NAMALWA (cell line): ENCODE measurements at places on chromosomes 5 and 9.

DNA sequence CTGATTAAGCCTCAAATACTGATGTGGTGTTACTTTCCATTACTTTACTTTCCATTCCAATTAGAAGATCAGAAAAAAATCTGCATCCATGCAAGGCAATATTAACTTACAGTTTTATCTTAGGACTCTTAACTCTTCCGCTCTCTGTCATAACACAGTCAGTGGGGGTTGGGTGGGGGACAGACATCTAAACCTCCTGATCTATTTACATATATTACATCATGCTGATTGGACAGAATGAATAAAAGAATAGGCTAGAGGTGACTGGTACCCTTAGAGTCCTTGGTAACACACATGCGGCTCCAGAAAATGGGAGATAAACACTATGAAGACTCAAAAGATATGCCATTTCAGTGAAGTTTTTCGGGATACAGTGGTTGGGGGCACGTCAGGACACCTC is 27.6 kb downstream of the RAPGEF6 start:
- DNase-seq: no peak

DNA sequence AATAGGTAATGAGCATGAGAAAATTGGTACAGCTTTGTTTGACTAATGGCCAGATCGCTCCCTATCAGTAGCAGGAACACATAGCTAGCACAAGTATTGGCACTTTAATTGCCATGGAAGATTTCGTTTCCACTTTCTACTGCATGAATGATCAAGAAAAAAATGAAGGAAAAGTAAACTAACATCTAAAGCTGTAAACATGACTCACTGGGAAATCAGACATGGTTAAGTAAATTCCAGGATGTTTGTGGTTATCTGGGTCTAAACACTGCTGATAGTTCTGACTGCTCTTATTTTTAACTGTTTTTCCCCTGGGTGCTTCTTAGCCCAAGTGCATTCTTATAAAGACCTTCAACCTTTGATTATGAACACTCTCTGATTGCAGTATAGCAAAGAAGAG is 388.9 kb downstream of the NR2F1-AS1 start:
- no peak for DNase-seq

- DNase-seq: no peak
These were observed 1.8 kb downstream of the HSPB3 start for GRCh38 chr5:54457094-54457862.

GRCh38 chr5:4720831-4721230 is 419.3 kb upstream of the ADAMTS16 start:
- no peak for DNase-seq

DNA sequence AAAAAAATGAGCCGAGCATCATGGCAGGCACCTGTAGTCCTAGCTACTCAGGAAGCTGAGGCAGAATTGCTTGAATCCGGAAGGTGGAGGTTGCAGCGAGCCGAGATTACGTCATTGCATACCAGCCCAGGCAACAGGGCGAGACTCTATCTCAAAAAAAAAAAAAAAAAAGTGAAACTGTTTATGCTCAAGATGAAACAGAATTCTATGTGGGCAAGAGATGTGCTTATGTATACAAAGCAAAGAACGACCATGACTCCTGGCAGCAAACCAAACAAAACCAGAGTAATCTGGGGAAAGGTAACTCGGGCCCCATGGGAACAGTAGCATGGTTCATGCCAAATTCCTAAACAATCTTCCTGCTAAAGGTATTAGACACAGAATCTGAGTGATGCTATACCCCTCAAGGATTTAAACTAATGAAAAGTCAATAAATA is 32.6 kb upstream of the PLAC8L1 start:
- DNase-seq: no peak

- DNase-seq: no peak
These were observed 828 bp downstream of the ZSWIM6 start for GRCh38 chr5:61332851-61333320.

DNA sequence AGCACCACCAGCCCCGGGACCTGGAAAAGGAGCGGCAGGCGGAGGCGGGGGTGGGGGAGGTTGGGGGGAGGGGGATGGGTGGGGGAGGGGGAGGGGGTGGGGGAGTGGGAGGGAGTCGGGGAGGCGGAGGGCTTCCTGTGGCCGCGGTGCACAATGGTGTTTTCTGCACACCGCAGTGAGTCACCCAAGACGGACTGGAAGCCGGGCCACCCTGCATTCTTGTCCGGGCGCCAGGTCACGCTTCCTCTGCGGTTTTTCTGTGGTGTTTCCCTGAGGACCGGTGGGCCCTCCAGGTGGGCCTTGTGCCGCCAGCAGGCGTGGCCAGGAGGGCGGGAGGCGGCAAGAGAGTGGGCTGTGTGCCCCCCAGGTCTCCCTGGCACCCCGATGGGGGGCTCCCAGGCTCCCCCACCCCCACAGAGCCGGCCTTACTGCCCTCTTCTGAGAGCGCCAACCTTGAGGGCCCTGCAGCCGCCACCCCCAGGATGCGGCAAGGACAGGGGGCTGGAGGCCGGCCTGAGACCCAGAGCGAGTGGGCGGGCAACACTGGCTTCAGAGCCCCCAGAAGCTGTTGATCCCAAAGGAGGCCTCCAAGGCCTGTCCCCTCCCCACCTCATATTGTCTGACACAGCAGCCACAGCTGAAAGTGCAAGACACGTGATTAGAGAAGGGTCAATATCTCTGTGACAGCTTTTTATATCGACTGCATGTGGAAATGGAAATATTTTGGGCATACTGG is 11.1 kb downstream of the EXD3 start:
- peak; percentile 46 for DNase-seq

- DNase-seq: no peak
These were observed 14.4 kb downstream of the TSPAN17 start for GRCh38 chr5:176661676-176662075.

DNA sequence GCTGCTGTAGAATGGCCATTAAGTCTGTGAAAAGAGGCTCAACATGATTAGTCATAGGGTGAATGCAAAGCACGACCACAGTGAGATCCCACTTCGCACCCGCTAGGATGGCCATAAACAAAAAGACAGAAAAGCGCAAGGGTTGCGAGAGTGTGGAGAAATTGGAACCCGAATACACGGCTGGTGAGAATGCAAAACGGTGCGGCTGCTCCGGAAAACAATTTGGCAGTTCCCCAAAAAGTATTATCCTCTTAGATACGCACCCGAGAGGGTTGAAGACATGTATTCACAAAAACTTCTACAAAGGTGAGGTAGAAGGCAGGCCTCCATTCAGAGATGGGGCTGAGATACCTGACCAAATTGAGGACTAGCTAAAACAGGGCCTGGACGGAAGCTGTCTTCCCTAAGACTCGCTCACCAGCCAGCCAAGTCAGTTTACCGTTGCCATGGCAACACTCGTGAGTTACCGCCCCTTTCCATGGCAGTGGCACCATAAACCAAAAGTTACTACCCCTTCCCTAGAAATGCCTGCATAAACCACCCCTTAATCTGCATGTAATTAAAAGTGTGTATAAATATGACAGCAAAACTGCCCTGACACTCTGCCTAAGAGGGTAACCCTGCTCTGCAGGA is 726 bp upstream of the PSMB7 start:
- DNase-seq: peak; percentile 34

DNA sequence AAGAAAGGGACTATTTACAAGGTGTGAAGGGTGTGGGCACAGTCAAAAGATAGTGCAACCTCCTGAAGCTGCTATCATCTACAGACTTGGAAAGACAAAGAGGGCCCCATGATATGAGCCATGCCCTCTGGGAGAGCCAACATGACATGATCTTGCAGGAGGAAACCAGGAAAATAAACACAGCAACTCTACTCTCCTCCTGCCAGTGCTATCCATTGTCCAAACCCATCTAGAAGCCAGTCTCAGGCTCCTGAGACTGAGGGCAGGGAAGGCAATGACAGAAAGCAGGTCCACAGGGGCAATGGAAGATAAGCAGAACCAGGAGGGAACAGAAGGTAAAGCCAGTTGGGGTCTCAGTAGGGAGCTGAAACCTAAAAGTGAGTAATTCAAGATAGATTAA is 37.1 kb downstream of the PLPP1 start:
- no peak for DNase-seq

DNA sequence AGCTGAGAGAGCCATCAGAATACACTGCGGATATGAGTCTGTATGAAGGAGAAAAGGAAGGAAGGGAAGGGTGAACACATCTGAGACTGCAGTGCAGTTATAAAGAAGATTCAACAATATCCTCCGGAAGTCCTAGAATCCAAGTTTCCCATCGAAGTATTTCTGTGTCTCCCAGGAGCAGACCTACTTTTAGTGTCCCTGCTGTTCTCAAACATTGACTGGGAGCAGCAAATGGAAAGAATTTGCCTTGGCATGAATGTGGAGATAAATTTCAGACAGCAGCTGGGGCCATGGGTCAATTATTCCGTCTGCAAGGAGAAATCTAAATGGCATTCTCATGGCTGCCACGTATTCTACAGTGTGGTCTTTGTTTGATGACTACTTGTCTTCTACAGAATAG is 478.1 kb upstream of the SMC2 start:
- no peak for DNase-seq

DNA sequence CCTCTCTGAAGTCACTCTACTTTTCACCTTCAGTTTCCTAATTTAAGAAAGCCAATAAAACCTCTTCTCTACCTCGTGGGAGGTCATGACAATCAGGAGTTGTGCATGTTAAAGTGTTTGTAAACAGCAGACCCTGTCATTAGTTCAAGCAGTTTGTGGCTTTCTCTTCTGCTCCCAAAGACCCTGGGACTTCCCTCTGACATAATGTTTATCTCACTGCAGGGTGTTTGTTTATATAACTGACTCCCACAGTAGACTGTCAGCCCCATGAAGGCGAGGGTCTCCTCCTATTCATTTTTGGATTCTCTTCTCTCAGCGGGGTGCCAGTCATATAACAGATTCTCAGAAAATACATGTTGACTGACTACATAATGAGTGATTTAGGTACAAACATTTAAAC is 360.0 kb upstream of the ZNF462 start:
- DNase-seq: no peak

DNA sequence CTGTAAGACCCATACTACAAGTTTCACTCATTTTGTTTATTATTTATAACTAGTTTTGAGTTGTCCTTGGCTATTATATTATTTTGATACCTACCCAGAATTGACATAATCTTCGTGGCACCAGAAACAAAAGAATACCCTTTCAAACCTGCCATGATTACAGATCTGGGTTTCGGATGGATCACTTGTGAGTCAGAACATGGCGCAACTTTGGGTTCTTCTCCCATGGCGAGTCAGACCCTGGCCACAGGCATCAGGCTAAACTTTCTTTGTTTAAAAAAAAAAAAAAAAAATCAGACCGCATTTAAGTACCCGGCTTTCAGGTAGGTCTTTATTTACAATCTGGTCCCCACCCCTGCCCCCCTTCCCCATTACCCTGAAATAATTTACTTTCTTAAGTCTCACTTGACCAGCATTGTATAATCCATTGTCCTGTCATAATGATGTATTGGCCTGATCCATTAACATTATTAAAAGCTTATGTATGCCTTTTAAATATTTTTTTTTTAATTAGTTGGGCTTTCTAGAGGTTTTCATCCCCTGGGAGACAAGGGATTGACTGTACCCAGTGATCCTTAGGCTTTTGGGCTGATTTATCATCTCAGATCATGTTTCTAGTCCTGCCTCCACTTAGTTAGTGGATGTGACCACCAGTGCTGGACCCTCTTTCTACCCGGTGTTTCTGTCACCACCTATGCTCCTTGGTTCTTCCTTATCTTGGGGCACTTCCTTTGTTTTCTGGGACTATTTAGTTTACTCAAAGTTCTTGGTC is 43.9 kb downstream of the F2RL2 start:
- DNase-seq: no peak

DNA sequence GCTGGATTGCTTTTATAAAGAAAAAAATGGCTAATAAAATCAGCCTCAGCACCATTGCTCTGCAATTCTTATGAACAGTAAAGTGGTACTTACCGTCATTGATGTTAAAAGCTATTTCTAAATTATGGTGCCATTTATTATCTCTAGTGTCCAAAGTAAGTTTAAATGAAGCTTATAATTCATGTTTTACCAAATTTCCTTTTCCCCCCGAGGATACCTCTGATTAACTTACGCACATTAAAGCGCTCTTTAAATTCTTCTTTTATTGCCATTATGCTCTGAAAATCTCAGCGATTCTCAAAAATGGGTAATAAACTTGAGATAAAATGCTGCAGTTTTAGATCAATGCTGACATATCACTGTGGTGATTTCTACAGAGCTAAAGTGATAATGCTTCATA is 13.5 kb downstream of the TLX3 start:
- no peak for DNase-seq

DNA sequence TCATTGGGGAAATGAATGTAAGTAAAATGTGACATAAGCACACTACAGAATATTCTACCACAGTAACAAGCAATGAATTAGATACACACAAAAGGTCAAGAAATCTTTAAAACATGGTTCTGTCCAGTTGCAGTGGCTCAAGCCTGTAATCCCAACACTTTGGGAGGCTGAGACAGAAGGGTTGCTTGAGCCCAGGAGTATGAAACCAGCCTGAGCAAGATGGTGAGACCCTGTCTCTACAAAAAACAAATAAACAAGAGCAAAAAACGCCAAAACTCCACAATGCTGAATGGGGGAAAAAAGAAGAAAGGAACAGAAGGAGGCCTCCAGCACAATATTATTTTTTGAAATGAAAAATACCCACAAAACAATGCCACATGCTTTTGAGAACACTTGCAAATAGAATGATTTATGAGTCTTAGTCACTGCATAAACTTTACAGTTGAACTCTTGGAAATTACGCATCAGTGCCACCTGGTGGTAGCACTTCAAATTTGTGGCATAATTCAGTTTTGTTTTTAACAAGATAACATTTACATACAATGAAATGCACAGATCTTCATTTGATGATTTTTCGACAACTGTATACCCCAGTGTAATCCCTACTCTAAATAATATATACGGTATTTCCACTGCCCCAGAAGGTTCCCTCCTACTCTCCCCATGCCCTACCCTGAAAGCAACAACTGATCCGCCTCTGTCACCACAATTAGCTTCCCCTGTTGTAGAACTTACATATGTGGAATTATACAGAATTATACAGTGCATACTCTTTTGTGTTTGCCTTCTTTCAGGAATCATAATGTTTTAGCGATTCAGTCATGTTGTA is 14.4 kb upstream of the SPINK4 start:
- DNase-seq: peak; percentile 88

DNA sequence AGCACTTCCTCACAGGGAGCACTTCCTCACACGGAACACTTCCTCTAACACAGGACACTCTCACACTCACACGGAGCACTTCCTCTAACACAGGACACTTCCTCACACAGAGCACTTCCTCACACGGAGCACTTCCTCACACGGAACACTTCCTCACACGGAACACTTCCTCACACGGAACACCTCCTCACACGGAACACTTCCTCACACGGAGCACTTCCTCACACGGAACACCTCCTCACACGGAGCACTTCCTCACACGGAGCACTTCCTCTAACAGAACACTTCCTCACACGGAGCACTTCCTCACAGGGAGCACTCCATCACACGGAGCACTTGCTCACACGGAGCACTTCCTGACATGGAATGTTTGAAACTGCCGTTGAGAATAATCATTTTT is 13.4 kb downstream of the POMT1 start:
- DNase-seq: no peak
